ENCODE measurements at places on chromosomes 5 and 9.

DNA sequence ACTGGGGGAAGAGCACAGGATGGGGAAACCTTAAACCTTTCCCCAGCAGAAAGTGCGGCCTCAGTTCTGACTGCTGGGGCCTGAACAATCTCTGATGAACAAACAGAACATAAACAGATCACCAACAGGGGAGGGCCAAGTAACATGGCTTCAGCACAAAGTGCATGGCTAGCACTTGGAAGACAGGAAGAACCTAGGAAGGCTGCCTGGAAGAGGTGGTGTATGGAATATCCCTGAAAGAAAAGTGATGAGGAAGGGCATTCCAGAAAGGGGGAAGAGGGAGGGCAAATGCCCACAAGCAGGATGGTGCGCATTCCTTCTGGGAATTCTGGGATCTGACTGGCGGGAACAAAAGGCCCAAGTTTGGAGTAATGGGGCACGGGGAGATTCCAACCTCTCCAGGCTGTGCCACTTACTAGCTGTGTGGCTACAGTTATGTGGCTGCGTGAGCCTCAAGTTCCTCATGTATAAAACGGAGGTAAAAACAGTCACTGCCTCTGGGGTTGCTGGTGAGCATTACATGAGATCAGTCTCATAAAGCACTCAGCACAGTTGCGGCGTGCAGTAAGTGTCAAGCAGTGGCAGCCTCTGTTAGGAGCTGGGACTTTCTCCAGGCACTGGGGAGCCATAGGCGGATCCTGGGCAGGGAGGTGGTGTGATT lies 1.6 kb downstream of the PDGFRB start:
- peak; percentile 6 for DNase-seq

DNA sequence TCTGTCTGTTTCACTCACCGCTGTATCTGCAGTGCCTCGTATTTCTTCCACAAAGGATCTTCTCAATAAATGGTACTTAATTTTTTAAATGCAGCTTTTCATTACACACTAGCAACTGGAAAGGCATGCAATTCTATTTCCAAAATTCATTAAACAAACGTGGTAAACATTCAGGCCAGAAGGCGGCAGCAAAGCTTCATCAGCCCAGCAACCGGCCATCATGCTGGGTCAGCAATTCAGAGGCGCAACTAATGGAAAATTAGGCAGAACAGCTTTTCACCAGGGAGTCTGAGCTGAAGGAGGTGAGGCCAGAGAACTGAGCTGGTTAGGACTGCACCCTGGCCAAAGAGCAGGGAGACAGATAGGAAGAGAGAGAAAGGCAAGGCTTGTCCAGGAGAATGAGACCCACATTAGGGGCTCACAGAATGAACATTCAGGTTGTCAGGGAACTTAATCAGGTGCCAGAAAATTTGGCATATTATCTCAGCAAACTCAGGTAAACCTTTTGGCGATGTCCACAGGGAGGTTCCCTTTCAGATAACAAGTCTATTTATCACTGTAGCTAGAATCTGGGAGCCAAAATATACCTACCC lies 17.7 kb upstream of the RNF180 start:
- DNase-seq, result no peak

DNA sequence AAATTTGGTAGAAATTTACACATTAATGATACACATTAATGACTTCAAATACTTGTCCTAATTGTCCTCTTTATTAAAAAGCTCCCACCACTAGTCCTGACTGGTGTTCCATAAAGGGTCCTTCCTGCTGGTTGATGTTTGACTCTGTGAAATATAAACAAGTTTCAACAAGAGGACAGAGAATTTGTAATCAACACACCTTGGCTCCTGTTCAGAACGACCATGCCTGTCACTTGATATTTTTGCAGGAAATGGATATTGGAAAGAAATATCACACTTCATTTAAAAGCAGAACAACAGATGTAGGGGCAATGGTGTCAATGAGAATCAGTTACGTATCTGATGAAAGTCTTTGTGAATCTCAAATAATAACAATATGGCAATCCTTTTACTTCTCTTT lies 211.7 kb downstream of the ENC1 start:
- DNase-seq, result no peak

GRCh38 chr5:107616213-107616612 lies 54.5 kb downstream of the EFNA5 start:
- no peak for DNase-seq

- no peak for DNase-seq
Measured at GRCh38 chr9:37029776-37030610, 4.1 kb downstream of the PAX5 start.

- DNase-seq, result no peak
Measured at GRCh38 chr5:45162974-45163373, 354.2 kb downstream of the MRPS30 start.

- DNase-seq, result peak; percentile 68
Measured at GRCh38 chr9:99823681-99824377, 2.1 kb downstream of the NR4A3 start.

DNA sequence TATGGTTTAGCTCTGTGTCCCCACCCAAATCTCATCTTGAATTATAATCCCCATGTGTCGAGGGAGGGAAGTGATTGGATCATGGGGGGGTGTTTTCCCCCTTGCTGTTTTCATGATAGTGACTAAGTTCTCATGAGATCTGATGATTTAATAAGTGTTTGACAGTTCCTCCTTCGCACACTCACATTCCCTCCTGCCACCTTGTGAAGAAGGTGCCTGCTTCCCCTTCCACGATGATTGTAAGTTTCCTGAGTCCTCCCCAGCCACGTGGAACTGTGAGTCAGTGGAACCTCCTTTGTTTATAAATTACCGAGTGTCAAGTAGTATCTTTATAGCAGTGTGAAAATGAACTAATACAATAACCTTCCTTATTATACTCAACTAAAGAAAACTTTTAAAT lies 24.3 kb upstream of the TEX10 start:
- DNase-seq, result no peak

- DNase-seq, result no peak
Measured at GRCh38 chr9:87451149-87451548, 46.5 kb upstream of the DAPK1 start.

DNA sequence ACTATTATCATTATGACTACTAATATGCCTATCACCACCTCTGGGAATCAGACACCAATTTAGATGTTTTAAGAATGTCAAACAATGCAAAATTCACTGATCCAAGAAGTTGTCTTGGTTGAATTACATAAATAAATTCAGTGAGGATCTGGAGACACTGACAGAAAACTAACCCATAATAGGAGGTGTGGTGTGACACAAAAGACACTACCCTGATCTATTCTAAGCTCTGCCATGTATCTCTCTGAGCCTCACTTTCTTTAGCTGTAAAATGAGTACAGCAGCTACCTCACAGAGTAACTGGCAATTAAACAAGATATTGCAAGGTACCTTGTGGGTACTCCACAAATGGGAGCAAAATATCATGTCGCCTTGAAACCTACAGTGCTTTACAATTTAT lies 7.5 kb downstream of the CDK5RAP2 start:
- no peak for DNase-seq

DNA sequence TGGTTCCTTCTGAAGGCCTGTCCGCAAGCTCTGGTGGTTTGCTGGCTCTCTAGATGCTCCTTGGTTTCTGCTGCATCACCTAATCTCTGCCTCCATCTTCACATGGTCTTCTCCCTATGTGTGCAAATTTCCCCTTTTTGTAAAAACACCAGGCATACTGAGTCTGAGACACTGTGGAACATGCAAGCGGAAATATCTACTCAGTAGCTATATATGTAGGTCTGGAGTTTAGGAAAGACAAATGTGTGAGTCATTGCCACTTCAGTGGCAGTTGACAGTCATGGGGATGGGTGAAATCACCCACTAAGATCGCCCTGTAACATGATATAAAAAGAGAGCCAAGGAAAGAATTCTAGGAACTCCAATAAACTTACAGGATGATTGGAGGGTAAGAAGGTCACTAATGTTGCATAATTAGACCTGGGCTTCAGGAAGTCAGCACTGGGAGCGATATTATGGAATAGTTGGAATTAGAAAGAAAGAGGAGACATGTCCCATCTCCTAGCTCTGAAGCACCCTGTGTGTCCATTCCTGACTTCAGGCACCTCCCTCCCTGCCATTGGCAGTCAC lies 22.7 kb upstream of the UBLCP1 start:
- DNase-seq, result no peak

GRCh38 chr5:179699616-179700237 lies 960 bp downstream of the CANX start:
- DNase-seq, result peak; percentile 21

GRCh38 chr9:37747271-37747753 lies 6.3 kb upstream of the TRMT10B start:
- peak; percentile 56 for DNase-seq

GRCh38 chr9:33375238-33375840 lies 27.0 kb downstream of the AQP7 start:
- no peak for DNase-seq

DNA sequence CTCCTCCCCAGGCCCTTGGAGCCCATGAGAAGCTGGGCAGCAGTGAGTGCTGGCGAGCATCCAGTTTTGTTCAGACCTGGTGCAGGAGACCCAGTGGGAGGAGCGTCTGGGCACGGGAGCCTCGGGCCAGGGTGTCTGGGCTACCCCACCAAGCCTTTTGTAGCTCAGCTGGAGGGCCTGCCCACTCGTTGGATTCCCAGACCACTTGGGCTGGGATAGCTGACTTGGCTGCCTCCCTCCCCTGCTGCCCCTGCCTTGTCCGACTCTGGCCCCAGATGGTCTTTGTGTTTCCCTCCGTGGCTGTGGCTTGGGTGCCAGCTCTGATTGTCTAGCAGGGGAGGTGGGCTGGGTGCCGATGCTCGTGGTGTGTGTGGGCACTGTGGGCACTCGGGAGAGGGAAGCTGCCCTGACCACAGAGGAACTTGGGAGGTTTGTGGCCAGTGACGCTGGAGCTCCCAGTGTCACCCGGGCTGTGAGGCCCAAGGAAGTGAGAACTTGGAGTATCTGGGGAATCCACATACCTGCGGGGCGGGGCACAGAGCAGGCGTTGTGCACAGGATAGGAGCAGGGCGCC lies 47.3 kb downstream of the WNK2 start:
- DNase-seq, result peak; percentile 9

DNA sequence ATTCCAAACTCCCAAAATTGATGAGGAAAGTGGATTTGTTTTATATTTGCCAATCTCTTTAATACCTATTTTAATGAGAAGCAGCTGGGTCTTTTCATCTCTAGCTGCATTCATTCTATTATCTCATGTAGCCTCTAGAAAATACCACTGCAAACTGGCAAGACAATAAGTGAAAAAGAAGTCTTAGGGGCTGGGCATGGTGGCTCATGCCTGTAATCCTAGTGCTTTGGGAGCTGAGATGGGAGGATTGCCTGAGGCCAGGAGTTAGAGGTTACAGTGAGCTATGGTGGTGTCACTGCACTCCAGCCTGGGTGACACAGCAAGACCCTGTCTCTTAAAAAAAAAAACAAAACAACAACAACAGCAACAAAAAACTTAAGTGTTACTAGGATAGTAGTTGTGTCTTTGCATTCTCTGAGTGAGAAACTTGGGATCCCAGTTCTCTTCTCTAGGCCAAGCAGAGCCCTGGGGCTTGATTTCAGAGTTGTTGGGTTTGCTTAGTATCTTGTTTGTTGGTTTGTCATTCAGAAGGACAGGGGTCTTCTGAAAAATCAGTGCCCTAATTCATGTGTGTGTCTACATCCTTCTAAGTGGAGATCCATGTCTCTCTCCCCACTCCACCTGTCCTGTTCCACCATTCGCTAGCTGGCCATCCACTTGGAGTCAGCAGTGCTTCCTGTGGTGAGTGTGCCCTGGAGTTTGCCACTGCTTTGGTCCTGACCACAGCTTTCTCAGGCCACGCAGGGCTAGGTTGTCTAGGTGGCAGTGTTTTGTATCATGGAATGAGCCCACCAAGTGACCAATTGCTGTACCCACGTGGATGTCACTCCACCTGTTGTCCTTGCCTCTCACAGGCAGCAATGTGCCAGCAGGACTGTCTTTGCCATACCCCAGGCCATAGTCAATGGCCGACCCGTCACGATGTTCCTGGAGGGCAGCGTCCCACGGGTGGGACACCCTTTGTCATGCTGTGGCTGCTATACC lies 19.5 kb downstream of the MARCHF6 start:
- DNase-seq, result no peak

- peak; percentile 17 for DNase-seq
Measured at GRCh38 chr5:68378204-68378820, 162.8 kb downstream of the PIK3R1 start.

GRCh38 chr5:73974871-73975360 lies 348.9 kb downstream of the ARHGEF28 start:
- no peak for DNase-seq

All from CD4-positive, alpha-beta T cell treated with Interleukin-4 for 1 hour (primary cell).